Liver (tissue), 10 donors: ENCODE measurements at places on chromosomes 2 and 18. TPM values are rescaled to one million over a fixed set of nuclear protein-coding genes. Genes with fewer than 3 reads are reported as not detected.

DNA sequence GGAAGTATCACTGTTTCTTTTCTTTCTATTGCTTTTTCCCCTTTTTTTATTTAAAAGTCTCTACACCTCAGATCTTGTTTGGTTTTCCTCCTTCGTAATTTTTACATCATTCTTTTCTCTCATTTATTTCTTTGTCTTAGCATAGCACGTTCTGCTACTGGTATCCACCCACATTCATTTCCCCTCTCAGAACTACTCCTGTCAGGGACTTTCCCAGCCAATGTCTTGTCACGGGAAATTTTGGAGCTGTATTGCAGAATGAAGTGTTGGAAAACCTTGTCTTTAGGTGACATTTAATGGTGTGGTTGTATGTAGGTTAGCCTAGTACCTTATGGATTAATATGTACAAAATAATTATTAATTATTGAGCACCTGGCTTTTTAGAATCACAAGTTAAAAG lies 34.0 kb downstream of the TTLL4 start:
- no peak for DNase-seq

DNA sequence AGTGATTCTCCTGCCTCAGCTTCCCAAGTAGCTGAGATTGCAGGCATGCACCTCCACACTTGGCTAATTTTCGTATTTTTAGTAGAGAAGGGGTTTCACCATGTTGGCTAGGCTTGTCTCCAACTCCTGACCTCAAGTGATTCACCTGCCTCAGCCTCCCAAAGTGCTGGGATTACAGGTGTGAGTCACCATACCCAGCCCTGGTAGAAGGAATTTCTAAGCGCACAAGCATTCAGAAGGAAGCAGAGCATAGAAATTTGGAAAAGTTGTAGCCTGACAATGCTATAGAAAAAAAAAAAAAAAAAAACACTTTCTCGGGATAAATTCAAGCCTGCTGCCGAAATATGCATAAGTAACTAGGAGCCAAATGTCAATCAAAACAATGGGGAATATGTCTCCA lies 249.4 kb downstream of the GRB14 start:
- DNase-seq = no peak

DNA sequence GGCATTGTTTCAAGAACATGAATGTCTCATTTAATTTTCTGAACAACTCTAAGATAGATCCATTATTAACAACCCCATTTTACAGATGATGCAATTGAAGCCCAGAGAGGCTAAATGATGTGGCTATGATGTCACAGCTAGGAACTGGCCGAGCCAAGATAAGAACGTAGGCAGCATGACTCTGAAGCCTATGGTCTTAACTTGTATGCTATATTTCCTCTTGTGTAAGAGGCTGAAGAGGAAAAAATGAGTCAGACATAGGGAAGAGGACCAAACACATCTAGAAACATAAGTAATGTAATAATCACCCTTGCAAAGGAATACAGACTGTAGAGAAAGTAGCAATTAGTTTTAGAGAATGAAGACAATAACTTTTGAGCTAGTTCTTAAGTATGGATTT lies 416.8 kb downstream of the FIGN start:
- DNase-seq = no peak

DNA sequence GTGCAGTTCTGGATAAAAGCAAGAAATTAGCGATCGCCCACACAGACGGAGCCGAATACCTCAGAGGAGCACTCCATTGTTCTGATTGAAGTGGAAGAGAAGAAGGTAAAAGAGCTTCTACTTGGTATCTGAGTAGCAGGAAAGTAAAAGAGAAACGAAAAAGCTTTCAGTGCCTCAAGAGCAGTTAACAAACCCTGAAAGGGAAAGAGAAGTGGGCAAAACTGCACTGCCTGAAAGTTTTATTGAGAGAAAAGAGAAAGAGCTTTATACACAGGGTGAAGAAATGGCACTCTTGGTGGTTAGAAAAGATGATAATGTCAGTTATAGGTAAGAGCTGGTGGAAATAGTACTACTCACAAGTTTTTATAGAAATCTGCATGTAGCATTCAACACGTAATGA lies 192.8 kb downstream of the CDCA7 start:
- DNase-seq = no peak

The ANO7 gene
- 0.33 TPM for total RNA-seq

The MYL1 gene
- total RNA-seq = not detected

The NPAS2 gene
- total RNA-seq = 8.0 TPM
